Breast epithelium (tissue), 4 donors: ENCODE measurements at places on chromosomes 5 and 9. TPM values are rescaled to one million over a fixed set of nuclear protein-coding genes. Genes with fewer than 3 reads are reported as not detected.

GRCh38 chr5:176844706-176845391, 34.5 kb downstream of the UNC5A start:
- H3K27me3 ChIP-seq, result no peaks in the 10 kb centered on the region
- no peak overlapping the region for H3K4me3 ChIP-seq
- no peak for DNase-seq
- H3K4me1 ChIP-seq, result no peaks in the 10 kb centered on the region
- no peak overlapping the region for H3K27ac ChIP-seq
- no peaks in the 10 kb centered on the region for H3K36me3 ChIP-seq

The TCOF1 gene
- total RNA-seq, result 36.1 TPM

The CYLC2 gene
- total RNA-seq, result not detected

DNA sequence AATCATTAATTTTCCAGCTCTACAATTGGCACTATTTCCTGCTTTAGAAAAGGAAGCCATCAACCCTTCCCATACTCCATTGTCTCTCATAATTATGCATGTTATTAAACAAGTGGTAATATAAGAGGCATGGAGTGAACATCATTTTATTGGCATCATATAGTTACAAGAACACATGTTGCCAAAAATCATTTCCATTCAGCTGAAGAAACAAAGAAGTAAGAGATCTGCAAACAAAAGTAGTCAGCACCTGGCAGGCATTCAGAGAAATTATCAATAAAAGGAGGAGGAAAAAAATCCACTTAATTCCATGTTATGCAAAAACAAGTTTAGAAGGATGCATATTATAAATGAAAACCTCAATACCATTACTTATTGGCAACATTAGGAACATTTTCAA, 1208.2 kb upstream of the C9orf72 start:
- no peak overlapping the region for H3K27ac ChIP-seq
- H3K4me3 ChIP-seq, result no peak overlapping the region
- no peaks in the 10 kb centered on the region for H3K36me3 ChIP-seq

The MSX2 gene
- 1.6 TPM for total RNA-seq
